Stimulated activated CD4-positive, alpha-beta T cell treated with anti-CD3 and anti-CD28 coated beads, TNF-alpha, amount 100 ng/mL, for 48 hours (primary cell): ENCODE measurements at places on chromosomes 1 and 21.

GRCh38 chr1:218365226-218365999, 20.3 kb downstream of the TGFB2 start:
- no peak for DNase-seq

DNA sequence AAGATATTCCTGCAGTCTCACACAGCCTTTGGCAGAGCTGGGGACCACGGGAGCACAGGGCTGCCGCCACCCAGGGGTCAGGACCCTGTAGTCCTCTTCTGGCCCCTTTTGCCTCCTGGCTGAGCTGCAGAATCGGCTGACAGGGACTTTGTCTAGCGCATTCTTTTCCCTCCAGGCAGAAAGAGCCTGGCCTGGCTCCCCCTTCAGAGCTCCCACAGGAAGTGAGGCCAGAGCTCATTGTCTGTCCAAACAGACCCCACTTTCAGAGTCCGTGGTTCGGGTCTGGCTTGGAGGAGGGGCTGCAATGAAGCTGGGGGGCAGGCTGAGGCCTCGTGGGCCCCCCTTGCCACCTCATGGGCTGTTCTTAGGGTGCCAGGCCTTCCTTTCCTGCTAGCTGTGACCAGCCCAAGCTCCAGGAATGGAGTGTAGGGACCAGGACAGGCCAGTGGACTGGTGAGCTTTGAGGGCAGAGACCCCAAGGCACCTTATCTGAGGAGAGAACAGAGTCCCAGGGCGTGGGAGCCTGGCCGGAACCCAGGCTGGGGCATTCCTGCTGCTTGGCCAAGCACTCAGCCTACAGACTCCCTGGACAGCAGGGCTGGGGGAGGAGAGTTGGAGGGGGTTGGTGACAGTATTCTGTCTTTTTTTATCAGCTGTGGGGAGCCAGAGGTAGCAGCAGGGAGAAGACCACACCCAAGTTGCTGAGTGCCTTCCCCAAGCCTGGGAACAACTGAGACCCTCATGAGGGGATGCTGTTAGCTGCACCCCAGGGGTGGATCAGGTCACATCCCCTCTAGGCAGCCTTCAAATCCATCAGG, 4.7 kb downstream of the CELSR2 start:
- no peak for DNase-seq

DNA sequence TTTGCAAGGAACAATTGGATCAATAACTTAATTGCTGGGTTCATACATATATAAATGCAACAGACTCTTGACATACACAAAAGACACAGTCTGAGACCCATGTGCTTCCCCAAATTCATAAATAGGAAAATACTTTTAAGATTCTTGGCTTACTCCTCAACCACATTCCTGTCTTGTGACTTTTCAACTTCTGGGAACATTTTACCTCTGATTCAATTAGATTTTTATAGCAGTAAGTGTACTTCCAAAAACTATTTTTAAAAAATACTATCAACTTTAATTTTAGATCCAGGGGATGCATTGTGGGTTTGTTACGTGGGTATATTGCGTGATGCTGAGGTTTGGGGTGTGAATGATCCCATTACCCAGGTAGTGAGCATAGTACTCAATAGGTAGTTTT, 406.7 kb downstream of the RPS6KC1 start:
- no peak for DNase-seq

- DNase-seq: peak; percentile 20
Observed at GRCh38 chr1:235557495-235557894, 53.2 kb upstream of the B3GALNT2 start.

- DNase-seq: no peak
Observed at GRCh38 chr1:240241278-240241677, 149.6 kb downstream of the FMN2 start.

GRCh38 chr1:10444248-10444647, 5.6 kb upstream of the CORT start:
- DNase-seq: no peak

DNA sequence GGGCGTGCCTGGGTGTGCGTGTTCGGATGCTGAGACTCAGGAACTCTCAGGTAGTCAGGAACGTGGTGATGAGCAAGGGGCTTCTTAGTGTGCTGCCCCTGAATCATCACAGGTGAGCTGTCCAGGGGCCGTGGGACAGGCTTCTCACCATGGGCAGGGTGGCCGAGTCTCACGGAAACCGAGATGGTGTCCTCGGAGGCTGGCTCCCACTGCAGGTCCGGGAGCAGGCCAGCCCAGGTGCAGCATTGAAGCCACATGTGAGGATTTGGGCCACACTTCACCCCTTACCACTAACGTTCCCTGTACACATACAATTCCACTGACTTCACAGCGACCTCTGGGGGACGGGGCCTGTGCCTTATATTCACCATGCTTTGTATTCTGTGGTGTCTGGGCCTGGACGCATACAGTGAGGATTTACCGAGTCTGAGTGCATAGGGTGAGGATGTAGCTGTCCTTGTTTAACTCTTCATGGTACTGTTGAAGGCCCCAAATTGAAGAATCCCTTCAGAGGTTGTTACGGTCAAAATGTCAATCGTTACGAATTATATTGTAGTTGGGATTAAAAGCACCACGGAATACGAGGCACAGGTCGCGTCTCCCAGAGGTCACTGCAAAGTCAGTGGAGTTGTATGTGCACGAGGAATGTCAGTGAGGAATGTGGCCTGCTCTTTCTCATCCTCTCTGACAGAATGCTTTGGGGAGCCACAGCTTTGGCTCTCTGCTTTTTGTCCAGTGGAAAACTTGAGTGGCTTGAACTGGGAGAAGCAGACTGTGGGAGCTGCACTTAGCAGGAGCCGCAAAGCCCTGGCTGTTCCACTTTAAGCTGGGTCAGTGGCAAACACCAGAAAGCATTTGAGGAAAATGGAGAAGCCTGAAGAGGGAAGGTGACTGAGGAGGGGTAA, 95.3 kb downstream of the MTR start:
- no peak for DNase-seq

GRCh38 chr1:10283318-10283984, 73.1 kb downstream of the KIF1B start:
- peak; percentile 17 for DNase-seq

DNA sequence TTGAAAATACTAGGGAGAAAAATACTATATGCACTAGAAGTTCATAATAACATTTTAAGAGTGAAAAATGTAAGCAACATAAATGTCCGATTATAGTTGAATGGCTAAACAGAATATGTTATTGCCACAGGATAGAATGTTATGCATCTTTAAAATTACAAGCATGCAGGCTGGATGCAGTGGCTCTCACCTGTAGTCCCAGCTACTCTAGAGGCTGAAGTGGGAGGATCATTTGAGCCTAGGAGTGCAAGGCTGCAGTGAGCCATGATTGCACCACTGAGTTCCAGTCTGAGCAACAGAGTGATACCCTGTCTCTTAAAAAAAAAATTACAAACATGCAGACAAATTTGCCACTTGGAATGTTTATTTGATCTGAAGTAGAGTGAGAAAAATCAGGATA, 3.0 kb upstream of the BATF3 start:
- no peak for DNase-seq

GRCh38 chr1:87972811-87973210, 644.1 kb downstream of the LMO4 start:
- DNase-seq: no peak

DNA sequence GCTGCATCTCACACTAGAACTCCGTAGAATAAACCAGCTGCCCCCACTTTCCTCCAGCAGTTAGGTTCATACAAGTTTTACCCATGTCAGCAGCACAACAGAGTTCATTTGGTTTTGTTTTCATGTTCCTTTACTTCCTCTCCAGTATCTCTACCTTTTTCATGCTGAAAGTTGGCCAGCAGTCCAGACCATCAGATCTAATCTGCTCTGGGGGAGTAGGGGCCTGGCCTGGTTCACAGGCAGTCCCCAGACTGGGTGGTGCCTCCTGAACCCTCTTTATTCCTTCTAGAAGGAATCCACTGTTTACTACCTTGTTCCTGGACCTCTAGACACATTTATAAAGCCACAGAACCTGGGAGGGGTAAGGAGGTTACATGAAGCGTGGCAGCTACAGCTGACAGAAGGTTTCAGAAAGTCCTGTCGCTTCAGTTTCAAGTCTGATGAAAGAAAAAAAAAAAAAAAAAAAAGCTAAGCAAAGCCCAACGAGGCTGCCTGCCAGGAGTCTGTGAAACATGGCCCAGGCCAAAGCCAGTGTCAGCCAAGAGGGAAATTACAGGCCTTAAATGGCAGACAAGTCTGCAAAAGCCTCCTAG, 184.6 kb upstream of the JUN start:
- no peak for DNase-seq

- no peak for DNase-seq
Observed at GRCh38 chr1:167456926-167457325, 61.4 kb downstream of the CD247 start.

DNA sequence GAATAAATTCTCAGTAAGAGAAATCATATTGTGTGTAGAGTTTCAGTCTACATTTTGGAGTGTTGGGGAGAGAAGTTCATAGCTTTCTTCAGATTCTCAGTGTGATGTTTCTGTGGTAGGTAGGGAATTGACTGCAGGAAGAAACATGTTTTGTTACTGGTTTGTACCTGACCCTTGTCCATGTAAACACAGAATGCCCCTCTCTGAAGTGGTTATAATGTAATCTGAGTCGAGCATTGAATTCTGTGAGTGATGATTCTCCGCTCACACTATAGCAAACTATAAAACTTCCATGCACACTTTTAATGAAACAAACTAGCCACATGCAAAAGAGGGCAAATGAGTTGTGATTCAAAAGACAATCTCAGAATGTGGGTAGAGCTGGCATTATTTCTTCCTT, 433.2 kb downstream of the USP25 start:
- DNase-seq: no peak

DNA sequence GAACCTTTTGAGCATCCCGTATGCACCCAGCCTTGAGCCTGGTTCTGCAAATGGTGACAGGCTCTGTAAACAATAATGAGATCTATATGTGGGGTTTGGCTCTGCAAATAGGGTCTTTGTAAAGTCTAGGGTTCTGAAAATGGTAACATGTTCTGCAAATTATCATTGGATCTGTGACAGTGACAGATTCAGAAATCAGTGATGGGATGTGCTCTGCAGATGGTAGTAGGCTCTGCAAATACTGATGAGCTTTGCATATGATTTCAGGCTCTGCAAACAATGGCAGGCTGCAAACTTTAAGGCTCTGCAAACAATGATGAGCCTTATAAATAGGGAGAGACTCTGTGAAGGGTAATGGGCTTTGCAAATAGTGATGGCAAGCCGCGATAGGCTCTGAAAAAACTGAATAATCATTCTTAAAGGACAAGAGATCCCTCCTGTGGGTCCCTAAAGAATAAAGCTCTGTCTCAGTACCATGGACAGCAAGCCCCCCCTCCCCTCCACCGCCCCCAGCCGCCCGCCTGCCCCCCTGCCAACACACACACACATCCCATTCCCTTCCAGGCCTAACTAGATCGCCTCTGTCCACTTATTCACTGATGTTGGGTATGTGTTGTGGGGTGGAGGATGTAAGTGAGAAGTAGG, 17.7 kb upstream of the DMBX1 start:
- DNase-seq: no peak

DNA sequence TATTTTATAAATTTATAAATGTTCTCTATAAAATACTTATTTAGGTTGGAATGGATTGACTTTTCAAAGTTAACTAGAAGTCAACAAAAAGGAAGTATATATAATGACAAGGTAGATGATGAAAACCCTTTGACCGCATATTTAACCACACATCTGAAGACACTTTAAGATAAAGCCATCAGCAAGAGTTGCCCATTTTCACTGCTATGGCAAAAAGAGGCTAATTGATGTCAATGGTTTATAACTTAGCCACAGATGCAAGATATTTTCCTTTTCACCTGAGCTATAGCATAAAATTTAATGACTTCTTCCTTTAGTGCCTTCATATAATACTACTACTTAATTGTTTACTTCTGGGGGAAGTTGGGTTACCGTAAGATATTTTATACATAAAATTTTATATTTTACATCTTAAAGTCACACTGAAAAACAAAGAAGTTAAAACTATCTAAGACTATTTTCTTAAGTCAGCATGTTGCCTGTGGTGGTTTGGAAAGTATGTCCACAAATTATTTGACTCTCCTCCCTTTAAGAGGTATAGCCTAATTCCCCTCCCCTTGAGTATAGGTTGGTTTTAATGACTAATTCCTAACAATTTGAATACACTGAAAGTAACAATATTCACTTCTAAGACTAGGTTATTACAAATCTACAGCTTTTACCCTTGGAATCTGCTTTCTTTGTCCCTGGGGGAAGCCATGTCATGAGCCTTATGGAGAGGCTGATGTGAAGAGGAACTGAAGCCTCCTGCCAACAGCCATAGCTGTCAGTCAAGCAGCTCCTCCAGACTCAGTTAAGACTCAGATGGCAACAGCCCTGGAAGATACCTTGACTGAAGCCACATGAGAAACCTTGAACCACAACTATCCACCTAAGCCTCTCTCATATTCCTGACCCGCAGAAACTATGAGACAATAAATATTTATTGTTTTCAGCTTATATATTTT, 40.3 kb upstream of the LRRC8B start:
- DNase-seq: no peak

GRCh38 chr1:119374208-119374874, 5.8 kb downstream of the HAO2 start:
- DNase-seq: no peak

- no peak for DNase-seq
Observed at GRCh38 chr1:168513656-168514404, 30.0 kb downstream of the XCL2 start.

DNA sequence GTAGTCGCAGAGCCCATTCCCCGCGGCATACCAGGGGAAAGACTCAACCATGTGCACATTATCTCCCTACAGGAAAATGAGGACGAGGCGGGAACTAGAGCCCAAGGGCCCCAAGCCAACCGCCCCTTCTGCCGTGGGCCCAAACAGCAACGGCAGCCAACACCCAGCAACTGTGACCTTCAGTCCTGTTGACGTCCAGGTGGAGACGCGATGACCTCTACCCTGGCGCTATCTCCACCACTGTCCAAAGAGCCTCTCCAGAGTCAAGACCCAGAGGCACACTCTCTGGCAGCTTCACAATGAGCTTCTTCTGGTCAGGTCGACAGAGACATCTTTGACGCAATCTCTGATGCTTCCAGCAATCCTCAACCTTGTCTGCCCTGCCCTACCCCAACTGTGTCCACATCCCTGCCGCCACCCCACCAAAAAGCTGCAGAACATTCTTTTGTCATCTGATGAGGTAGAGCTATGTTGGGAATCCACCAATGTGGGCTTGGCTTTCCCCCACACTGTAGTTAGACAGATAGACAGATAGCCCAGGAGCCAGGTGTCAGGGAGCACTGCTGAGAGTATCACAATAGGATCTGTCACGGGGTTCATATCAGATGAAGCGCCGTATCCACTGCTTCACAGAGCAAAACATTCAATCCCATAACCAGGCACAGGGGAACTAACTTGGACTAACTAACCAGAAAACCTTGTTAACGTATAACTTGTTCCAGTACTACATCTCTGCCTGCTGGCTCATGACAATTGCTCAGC, 37.4 kb upstream of the SRRM1 start:
- DNase-seq: no peak

GRCh38 chr1:226649780-226650179, 89.3 kb downstream of the ITPKB start:
- DNase-seq: no peak

- DNase-seq: no peak
Observed at GRCh38 chr1:243731301-243731891, 118.6 kb downstream of the AKT3 start.
